ENCODE measurements at places on chromosomes 2 and 18. TPM values are rescaled to one million over a fixed set of nuclear protein-coding genes. Genes with fewer than 3 reads are reported as not detected.
A peak's percentile ranks its signal among the peaks of the same experiment; 100 is the strongest.

DNA sequence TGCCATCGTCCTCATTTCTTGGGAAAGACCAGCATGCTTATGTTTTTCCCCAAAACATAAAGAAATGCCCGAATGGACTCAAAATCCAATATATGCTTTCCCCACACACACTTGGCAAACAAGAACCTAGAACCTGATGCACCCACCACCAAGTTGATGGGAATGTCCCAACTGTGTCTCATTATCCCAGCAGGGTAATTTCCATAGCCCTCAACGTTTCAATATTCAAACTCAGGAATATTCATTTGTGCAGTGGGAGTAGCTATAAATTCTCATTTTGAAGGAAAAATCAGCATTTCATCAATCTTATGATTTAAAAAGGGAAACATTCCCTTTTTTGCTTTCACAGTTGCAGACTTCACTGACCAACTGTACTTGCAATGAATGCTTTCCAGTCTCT, 50.7 kb downstream of the SNORC start:
- H3K27me3 ChIP-seq: peaks cover 12% of the 10 kb centered on the region
- H3K4me3 ChIP-seq: no peak overlapping the region
- no peaks in the 10 kb centered on the region for H3K4me1 ChIP-seq
- DNase-seq: no peak
- no peaks in the 10 kb centered on the region for H3K36me3 ChIP-seq

DNA sequence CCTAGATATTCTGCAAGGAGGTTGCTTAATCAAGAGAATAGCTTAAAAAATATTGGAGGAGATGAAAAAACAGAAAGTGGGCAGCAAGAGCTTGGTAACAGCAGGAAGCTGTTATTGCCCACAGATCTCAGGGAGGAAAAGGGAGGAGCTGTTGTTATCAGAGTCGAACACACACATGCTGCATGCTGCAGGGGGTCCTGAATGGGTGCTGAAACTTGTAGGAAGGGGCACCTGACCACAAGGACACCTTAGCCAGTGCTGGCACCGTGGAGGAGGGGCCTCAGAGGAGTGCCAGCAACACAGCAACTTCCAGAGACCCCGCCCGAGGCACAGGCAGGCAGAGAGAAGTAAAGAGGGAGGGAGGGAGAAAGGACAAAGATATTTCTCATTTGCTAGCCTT, 332.9 kb downstream of the SOCS6 start:
- no peak overlapping the region for H3K4me3 ChIP-seq
- no peak for DNase-seq
- H3K36me3 ChIP-seq: no peaks in the 10 kb centered on the region
- no peak overlapping the region for H3K27ac ChIP-seq
- H3K4me1 ChIP-seq: no peaks in the 10 kb centered on the region

DNA sequence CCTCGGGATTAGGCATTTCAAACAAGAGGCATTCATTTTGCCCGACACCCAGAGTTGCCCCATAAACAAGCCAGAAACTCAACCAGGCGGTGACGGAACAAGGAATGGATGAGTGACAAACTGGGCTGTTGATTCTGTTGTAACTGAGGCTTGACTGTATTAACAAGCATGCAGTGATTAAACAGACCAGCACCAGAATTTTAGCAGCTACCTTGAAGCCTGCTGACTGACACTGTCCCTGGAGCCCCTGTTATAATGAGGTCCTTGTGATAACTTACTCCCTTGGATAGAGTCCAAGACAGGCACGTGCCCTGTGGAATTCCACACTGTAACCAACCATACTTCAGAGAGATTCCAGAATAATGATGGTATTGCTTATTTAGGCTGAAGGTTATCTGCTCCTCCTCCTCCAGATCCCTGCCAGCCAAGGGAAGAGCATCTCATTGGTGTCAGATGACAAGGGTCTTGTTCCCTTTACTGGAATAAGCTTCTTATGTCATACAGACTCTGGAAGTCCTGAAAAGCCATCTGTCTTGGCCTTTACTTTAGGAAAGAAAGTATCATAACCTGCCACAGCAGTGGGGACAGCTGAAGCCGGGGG, 97.1 kb upstream of the RMDN2 start:
- no peaks in the 10 kb centered on the region for H3K4me1 ChIP-seq
- peak; percentile 88 for DNase-seq
- H3K36me3 ChIP-seq: no peaks in the 10 kb centered on the region
- H3K4me3 ChIP-seq: no peak overlapping the region
- no peaks in the 10 kb centered on the region for H3K27me3 ChIP-seq

Gene NAT8
- total RNA-seq: 94.4 TPM

GRCh38 chr2:74606927-74607326, 41.2 kb downstream of the M1AP start:
- H3K36me3 ChIP-seq: no peaks in the 10 kb centered on the region
- H3K4me3 ChIP-seq: no peak overlapping the region
- no peak overlapping the region for H3K27ac ChIP-seq
- H3K27me3 ChIP-seq: no peaks in the 10 kb centered on the region

DNA sequence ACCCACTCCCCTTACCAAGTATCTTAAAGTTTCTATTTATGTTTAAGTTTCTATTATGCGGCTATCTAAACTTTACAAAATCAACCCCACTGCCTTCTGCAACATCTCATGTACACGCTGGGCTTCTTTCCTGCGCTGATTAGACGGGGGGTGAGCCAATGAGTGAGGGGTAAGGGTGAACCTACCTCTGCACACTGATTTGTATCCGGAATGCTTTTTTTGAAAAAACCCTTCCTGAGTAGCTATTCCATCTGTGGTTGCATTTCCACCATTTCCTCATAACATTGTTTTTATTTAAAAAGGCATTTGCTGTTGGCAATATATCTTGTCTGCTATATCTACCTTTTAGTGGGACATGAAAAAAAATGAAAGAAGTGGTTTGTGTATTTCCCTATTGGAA, 6.3 kb downstream of the ALPG start:
- H3K27ac ChIP-seq: no peak overlapping the region
- peaks cover 10% of the 10 kb centered on the region for H3K27me3 ChIP-seq
- no peaks in the 10 kb centered on the region for H3K4me1 ChIP-seq
- DNase-seq: no peak

DNA sequence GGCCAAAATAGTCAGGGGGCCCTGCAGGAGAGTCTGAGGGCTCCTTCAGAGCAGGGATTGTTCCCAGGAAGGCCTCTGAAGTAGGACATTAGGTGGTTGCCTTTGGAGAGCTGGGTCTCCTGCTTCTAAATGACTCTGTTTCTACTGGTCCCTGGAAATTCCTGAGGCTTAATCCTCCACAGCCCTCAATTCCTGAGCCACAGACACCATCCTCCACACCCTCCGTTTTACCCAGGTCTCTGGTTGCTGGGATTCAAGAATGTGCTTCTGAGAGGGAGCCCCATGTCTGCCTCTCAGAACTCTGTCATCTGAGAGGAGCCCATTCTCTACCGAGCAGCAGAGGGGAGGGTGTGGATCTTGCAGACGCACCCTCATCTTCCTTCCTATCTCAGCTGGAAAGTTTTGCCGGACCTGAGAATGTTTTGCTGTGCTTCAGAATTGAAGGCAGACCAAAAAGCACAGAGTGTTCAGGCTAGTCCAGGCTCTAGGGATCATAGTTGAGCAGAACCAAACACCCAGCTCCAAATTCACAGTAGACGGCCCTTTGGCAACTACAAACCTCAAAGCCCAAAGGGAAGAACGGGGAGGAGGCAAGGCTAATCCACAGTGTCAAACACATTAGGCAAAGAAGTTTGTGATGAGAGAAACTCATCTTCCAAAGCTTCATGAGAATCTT, 8.1 kb downstream of the VIT start:
- H3K4me1 ChIP-seq: no peaks in the 10 kb centered on the region
- H3K36me3 ChIP-seq: no peaks in the 10 kb centered on the region
- no peaks in the 10 kb centered on the region for H3K27me3 ChIP-seq
- H3K27ac ChIP-seq: no peak overlapping the region
